ENCODE measurements at places on chromosomes 1 and 21.

GRCh38 chr1:53572065-53572814 is 113.0 kb downstream of the DMRTB1 start:
- peak; percentile 90 for DNase-seq

DNA sequence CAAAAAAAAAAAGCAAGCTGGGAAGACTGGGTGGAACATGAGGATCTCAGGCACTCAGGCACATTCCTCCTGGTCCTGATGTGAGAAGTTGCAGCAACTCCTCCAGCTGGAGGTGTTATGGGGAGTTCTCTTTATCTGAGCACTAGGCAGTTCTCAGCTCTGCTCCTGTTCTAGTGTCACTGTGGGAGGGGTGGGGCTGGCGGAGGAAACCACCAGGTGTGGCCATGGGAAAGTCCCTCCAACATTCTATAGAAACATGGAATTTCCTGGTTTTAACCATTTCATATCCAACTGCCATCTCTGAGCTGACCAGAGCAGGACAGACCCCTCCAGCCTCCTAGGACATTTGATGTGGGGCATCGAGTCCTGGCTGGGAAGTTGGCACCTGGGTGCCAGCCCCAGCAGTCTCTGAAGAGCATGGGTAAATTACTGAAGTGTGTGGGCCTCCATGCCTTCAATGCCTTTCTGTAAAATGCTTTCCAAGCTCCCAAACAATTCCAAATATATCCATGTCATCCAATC is 804 bp upstream of the IKBKE start:
- DNase-seq, result no peak

DNA sequence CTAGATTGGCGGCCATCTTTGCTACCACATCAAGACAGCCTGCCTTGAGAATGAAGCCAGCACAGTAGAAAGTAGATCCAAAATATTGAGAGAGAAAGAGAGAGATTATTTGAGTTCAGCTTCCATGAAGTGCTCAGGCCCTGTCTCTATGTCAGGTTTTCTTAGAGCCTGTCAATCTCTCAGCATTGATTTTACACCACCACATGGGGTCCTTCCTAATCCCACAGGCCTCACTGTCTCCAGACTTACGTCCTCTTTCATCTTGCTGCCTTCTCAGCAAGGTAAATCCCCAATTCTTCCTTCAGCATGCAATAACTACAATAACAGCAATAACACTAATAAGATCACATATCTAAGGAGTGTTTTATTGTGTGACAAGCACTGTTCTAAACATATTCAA is 21.0 kb downstream of the DYNLT5 start:
- DNase-seq, result peak; percentile 8

GRCh38 chr1:229410692-229411433 is 23.0 kb downstream of the ACTA1 start:
- DNase-seq, result peak; percentile 97

- no peak for DNase-seq
Measured at GRCh38 chr1:172991674-172992400, 58.9 kb downstream of the TNFSF18 start.

DNA sequence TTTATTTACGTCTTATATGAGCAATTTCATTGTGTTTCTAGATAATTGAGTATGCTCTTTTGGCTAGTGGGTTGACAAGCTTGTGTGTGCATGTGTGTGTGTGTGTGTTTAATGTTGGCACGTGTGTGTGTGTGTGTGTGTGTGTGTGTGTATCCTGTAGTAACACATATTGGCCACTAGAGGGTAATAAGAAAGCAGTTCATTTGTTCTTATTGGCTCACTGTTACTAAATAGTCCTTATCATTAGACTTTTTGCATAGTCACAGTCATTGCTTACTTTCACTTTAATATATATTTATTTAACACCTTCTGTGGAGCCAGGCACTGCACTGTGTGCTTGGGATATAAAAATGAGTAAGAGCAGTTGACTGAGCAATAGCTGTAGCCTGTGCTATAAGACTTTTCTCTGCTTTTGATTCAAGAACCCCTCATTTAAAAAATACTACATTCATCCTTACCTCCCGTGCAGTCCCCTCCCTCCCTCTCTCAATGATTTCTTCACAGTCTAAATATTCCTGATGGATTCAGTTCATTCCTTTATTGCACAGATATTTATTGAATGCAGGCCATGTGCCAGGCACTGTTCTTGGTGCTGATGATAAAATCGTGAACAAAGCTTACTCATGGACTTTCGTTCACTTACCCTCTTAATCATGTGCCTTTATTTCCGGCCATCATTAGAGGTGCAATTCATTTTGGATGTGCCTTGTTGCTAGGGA is 96.7 kb downstream of the DYRK1A start:
- peak; percentile 60 for DNase-seq

DNA sequence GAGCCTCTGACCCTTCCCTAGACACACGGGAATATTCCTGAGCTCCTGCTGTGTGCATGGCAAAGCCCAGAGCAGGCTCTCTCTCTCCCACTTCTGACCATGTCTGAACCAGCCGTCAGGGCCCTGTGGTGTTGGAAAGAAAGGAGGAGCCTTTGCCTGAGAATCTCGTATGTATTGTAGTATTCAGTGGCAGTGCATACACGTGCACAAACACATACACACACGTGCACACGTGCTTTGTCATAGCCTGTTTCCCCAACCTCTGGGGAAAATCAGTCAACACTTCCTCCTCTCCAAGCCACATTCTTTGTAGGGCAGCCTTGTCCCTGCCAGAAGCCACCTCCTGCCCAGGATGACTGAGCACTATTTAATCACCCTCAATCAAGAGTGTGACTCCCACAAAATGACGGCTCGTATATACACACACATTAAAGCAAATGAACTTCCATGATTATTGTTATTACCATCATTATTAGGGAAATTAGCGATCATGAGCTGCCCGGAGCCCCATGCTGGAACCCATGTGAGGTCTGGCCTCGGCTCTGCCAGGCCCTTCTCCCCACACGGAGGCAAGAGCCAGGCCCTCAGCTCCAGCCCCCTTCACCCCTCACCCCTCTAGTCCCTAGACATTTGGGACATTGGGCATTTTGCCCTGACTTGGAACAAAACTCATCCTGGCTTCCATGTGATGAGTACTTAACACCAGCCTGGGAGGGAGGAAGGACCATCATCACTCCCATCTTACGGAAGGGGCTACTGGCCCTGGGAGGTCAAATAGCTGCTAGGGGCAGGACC is 331.9 kb downstream of the NPHP4 start:
- no peak for DNase-seq

GRCh38 chr1:33332881-33333280 is 12.0 kb upstream of the A3GALT2 start:
- DNase-seq, result no peak

DNA sequence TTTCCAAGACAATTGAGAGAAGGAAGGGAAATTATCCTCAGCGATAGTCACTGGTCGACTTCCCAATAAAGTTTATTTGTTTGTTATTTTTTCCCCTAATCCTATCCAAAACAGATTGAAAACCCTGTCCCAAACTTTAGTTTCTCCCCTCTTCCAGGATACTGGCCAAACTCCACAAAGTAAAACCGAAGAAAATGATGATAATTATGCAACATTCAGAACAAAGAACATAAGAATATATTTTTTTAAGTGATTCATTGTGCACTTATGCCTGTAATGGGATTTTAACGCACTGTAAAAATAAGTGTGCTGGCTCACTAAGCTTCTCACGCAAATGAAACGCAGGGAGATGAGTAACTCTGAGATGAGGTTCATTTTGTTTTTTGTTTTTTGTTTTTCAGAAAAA is 6.0 kb downstream of the GLIS1 start:
- DNase-seq, result no peak

- no peak for DNase-seq
Measured at GRCh38 chr1:46639547-46639946, 22.9 kb upstream of the MOB3C start.

- peak; percentile 31 for DNase-seq
Measured at GRCh38 chr1:200982071-200982945, 41.2 kb downstream of the KIF21B start.

- no peak for DNase-seq
Measured at GRCh38 chr1:116147114-116147510, 35.9 kb downstream of the MAB21L3 start.

GRCh38 chr1:56092684-56093570 is 486.4 kb downstream of the PLPP3 start:
- DNase-seq, result no peak

GRCh38 chr21:26389971-26390641 is 183.0 kb downstream of the CYYR1 start:
- DNase-seq, result peak; percentile 13

DNA sequence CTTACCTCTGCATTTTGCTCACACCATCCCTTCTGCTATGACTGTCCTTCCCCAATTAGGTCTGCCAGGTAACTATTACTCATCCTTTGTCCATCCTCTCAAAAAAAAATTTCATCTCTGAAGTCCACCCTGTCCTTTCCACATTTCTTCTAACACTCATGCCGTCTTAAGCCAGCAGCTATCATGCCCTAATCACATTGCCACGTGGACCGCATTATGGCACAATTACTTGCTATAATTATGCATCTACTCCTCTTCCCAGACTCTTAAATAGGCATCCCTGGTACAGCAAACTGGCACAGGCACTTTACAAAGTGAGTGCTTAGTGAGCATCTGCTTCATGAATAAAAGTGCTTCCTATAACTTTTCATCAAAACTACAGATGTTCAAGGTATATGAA is 295.4 kb upstream of the ESRRG start:
- DNase-seq, result no peak

- DNase-seq, result peak; percentile 8
Measured at GRCh38 chr1:237736372-237737029, 154.2 kb downstream of the ZP4 start.

DNA sequence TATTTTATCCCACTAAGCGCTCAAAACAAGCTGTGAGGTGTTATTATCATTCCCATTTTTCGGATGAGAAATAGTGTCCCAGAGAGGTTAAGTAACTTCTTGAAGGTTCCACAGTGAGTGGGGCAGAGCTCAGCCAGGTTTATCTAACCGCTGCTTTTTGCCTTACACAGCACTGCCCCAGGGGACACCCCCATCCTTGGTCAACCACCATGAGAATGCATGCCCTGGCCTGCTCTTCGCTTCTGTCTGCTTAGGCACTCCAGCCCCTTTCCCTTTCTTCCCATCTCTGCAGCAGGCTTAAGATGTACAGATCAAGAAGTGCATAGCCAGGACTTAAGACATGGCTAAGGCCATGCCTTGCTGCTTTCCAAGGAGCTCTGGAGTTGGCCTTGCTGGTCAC is 159.0 kb upstream of the CD34 start:
- DNase-seq, result no peak

DNA sequence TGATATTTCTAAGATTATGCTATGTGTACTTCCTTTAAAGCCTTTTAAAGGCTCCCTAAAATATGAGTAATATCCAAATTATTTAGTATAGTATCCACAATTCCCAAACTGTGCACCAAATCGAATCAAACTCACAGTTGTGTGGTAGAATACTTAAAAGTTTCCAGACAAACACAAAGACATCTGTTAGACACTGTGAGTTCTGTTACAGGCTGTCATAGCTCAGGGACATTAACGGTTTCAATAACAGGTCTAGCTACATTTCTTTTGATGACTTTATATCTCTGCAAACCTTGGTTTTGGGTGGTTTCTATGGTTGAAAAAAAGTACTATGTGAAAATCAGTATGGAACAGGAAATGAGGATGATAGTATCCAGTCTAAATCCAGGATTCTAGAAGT is 36.9 kb upstream of the NEK7 start:
- no peak for DNase-seq

DNA sequence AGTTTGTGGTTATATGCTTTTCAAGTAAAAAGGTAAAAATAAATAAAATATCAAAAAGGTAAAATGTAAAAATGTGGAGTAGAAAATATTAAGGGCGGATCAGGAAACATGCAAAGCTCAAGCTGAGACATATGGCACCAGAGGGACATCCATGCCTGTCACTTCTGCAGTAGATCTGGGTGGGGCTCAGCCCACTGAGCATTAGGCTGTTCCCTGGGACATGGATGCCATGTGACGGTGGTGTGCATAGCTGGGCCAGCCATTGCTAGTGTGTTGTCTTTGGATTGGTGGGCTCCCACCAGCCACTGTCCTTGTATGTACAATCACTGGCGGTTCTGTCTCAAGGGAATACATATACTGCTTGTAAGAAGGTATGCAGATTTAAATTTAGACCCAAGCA is 3.0 kb downstream of the TTC13 start:
- peak; percentile 52 for DNase-seq

DNA sequence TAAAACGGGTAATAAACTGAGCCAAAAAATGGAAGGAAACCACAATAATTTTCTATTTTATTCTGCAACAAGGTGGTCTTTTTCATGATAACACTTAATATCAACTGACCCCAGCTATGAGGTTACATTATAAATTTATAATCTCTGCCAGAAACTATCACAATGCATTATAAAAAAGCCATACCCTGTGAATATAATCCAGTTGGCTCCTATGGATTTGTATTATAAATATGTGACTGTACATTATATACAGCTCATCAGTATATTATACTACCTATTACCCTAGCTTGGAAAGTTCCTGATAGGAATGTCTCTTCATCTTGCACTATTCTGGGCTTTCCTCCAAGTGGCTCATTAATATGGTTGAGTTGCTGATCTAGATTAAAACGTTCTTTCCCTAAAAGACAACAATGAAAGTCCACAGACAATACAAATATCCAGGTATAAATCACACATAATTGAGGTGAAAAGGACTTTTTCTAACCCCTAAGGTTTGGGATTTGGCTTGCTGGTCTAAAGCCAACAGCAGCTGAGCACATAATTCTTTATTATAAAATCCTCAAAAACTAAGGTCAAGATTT is 487.7 kb downstream of the TTLL7 start:
- no peak for DNase-seq

- DNase-seq, result no peak
Measured at GRCh38 chr1:213124590-213124989, 73.5 kb downstream of the RPS6KC1 start.

DNA sequence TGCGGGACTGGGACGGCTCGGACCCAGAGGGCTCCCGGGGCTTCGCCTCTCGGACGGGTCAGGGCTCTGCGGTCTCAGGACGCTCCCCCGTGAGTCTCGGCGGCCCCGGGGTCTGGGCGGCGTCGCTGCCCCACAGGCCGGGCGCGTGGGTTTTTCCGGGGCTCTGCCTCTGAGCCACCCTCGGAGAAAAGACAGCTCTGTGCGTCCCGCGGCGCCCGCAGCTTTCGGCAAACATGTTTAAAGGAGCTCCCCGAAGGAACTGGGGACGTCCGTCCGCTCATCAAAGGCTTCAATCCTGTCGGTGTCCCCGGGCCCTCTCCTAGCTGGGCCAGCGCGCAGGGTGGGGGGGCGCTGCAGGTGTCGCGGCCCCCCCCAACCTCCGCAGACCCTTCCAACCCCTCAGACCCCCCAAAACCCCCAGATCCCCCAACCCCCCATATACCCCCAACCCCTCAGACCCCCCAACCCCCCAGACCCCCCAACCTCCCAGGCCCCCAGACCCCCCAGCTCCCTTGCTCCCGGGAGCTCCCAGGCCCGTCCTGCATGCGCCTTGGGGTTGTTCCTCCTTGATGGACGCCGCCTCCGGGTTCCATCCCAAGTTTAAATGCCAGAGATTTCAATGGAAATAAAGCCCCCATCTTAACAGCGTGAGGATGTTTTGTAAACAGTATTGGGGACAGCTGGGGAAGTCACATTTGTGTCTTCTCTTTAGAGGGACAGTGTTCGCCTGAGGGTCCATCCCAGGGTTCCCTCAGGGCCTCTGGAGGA is 996 bp upstream of the C1orf159 start:
- DNase-seq, result peak; percentile 35

GRCh38 chr1:19949016-19949415 is 25.6 kb upstream of the PLA2G2E start:
- no peak for DNase-seq
